ENCODE measurements at places on chromosomes 6 and 20. TPM values are rescaled to one million over a fixed set of nuclear protein-coding genes. Genes with fewer than 3 reads are reported as not detected.

Gene CNKSR3
- total RNA-seq, result 0.31 TPM

Gene SLC17A5
- 17.7 TPM for total RNA-seq

Gene OLIG3
- not detected for total RNA-seq

Gene ANGPT4
- not detected for total RNA-seq

Gene LY86
- total RNA-seq, result 64.5 TPM

Gene SLC24A3
- total RNA-seq, result 1.0 TPM

Gene SNRPB
- total RNA-seq, result 144 TPM

Gene SYCP2L
- not detected for total RNA-seq

Gene PTK6
- 0.52 TPM for total RNA-seq

Gene CDH22
- total RNA-seq, result not detected

Gene BPIFA1
- not detected for total RNA-seq

Gene ANKRD66
- not detected for total RNA-seq

Gene RBBP8NL
- total RNA-seq, result not detected

Gene REV3L
- total RNA-seq, result 19.9 TPM

Gene BICRAL
- total RNA-seq, result 13.0 TPM

Gene LZTS3
- total RNA-seq, result 17.6 TPM

Gene LHFPL5
- total RNA-seq, result not detected

Gene RUNX2
- 10.4 TPM for total RNA-seq

Gene MEP1A
- not detected for total RNA-seq

Gene VWA7
- total RNA-seq, result 0.31 TPM

Gene BLTP3A
- 10.4 TPM for total RNA-seq

Gene SPDEF
- total RNA-seq, result 0.31 TPM

Gene PSORS1C2
- total RNA-seq, result not detected

Gene MOXD1
- 0.52 TPM for total RNA-seq

Gene SERPINB6
- total RNA-seq, result 58.4 TPM

Gene HIVEP1
- 127 TPM for total RNA-seq

Gene PGC
- total RNA-seq, result 0.10 TPM

Gene VIP
- not detected for total RNA-seq

Gene PACRG
- total RNA-seq, result 0.73 TPM

Gene PI3
- total RNA-seq, result not detected

Gene SLC44A4
- 0.10 TPM for total RNA-seq

Gene CRISP3
- not detected for total RNA-seq

Gene HCK
- total RNA-seq, result 52.4 TPM

Gene RHAG
- total RNA-seq, result not detected

Gene ERVFRD-1
- 0.10 TPM for total RNA-seq
